Immature natural killer cell (primary cell): ENCODE measurements at places on chromosomes 16 and 17. TPM values are rescaled to one million over a fixed set of nuclear protein-coding genes. Genes with fewer than 3 reads are reported as not detected.
A peak's percentile ranks its signal among the peaks of the same experiment; 100 is the strongest.

- peak overlapping the region; percentile 83 for H3K4me3 ChIP-seq
- DNase-seq, result peak; percentile 83
- peak overlapping the region; percentile 89 for H3K27ac ChIP-seq
These were observed 510.7 kb downstream of the MAF start for GRCh38 chr16:79089735-79090284.

DNA sequence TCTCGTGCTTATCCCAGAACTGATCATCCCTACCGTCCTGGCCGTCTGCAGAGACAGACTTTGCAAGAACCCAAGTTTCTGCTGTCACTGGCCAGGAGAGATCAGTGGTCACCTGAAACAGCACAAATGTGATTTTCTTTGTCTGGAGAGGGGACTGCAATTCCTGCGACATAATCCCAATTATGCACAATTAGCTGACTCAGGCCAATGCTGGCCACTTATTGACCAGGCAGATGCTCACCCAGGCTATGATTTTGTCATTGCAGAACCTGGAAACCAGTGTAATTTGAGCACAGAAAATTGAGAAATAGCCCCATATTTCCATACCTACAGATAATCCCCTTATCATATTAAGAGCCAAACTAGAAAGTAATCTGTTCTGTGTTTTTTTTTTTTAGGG is 34.7 kb downstream of the SALL1 start:
- no peak for DNase-seq
- no peaks in the 10 kb centered on the region for H3K36me3 ChIP-seq
- H3K4me1 ChIP-seq, result no peaks in the 10 kb centered on the region
- H3K4me3 ChIP-seq, result no peak overlapping the region
- peaks cover 16% of the 10 kb centered on the region for H3K27me3 ChIP-seq

- H3K36me3 ChIP-seq, result peaks cover 9% of the 10 kb centered on the region
- no peak for DNase-seq
- peaks cover 7% of the 10 kb centered on the region for H3K27me3 ChIP-seq
These were observed 90.7 kb downstream of the SOCS1 start for GRCh38 chr16:11165349-11165748.

DNA sequence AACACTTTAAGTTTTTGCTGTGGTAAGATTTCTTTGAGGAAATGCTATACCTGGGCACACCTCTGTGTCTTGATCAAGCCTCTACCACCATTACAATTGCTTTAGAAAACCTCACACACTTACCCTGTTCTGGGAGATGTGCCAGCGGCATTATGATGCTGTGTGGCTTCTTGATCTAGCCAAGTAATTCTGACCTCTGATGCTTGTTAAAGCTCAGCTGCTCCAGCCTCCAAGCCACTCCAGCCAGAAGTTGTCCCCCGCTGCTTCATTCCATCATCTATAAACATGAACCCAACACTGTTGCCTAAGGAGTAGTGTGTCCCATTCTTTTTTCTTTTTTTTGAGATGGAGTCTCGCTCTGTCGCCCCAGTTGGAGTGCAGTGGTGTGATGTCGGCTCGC is 60.1 kb downstream of the CYLD start:
- H3K4me3 ChIP-seq, result no peak overlapping the region
- no peaks in the 10 kb centered on the region for H3K27me3 ChIP-seq
- DNase-seq, result no peak
- no peak overlapping the region for H3K27ac ChIP-seq

The ABCA5 gene
- 9.6 TPM for polyA plus RNA-seq

DNA sequence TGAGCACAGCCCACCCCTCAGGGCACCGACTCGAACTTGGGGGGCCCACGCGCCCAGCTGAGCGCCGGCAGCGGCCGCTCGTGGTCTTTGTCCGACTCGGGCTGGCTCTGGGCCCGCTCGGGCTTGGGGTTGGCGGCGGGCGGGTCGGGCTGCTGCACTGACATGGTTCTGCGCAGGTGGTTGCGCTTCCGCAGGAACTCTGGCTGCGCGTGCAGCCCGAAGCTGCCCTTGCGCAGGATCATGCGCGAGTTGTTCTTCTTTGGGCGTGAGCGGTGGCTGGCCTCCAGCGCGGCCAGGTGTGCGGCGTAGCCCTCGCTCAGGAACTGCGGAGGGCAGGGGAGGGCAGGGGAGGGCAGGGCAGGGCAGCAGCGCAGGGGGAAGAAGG is 11.1 kb downstream of the PIMREG start:
- peak; percentile 14 for DNase-seq
- peaks cover 5% of the 10 kb centered on the region for H3K27me3 ChIP-seq
- no peaks in the 10 kb centered on the region for H3K36me3 ChIP-seq

The ARL5C gene
- polyA plus RNA-seq, result not detected

GRCh38 chr17:60134396-60135150 is 15.2 kb upstream of the CA4 start:
- no peak for DNase-seq
- peak overlapping the region; percentile 97 for H3K4me3 ChIP-seq
- H3K27me3 ChIP-seq, result peaks cover 7% of the 10 kb centered on the region
- peaks cover 25% of the 10 kb centered on the region for H3K4me1 ChIP-seq
- H3K27ac ChIP-seq, result no peak overlapping the region

GRCh38 chr16:48903039-48903438 is 293.1 kb upstream of the N4BP1 start:
- no peak overlapping the region for H3K4me3 ChIP-seq
- H3K36me3 ChIP-seq, result no peaks in the 10 kb centered on the region
- no peak for DNase-seq
- H3K4me1 ChIP-seq, result no peaks in the 10 kb centered on the region
- no peaks in the 10 kb centered on the region for H3K27me3 ChIP-seq

GRCh38 chr17:21463779-21464407 is 87.7 kb downstream of the KCNJ12 start:
- peak overlapping the region; percentile 77 for H3K27ac ChIP-seq
- H3K4me1 ChIP-seq, result peaks cover 20% of the 10 kb centered on the region
- peaks cover 2% of the 10 kb centered on the region for H3K27me3 ChIP-seq

The CMTM2 gene
- not detected for polyA plus RNA-seq

DNA sequence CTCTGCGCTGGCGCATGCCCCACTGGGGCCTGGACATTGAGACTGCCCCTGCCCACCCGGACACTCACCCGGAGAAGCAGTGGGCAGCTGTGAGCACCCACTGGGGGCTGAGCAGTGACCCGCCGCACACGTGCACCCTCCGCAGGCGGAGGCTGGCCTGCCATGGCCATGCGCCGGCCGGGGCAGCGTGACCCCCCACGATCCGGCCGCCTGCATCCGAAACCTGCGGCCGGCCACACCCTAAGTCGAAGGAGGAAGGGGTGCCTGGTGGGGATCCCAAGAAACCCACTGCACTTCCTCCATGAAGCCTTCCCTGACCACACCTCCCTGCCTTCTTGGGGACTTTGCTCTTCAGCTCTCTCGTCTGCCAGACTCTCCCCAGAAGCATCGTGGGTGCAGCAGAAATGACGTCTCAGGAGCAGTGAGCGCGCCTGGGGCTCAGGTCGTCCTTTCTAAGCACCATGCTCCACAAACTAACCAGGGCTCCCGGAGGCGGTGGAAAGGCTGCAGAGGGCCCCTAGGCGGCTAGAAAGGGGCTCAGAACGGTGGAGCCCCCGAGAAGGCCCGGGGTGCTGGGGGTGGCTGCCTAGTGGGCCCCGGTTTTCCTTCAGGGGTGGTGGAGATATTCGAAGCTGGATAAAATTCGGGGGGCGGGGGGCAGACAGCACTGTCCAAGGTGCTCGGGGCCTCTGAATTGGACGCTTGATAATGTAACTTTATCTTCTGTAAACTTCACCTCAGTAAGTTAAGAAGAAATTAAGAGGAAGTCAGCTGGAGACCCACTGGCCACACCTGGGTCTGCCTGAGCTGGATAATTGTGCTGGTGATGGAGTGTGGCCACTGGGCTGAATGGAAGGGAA is 1.5 kb downstream of the TPSG1 start:
- DNase-seq, result no peak
- H3K27ac ChIP-seq, result no peak overlapping the region
- H3K27me3 ChIP-seq, result no peaks in the 10 kb centered on the region
- no peaks in the 10 kb centered on the region for H3K36me3 ChIP-seq
- H3K4me3 ChIP-seq, result no peak overlapping the region

DNA sequence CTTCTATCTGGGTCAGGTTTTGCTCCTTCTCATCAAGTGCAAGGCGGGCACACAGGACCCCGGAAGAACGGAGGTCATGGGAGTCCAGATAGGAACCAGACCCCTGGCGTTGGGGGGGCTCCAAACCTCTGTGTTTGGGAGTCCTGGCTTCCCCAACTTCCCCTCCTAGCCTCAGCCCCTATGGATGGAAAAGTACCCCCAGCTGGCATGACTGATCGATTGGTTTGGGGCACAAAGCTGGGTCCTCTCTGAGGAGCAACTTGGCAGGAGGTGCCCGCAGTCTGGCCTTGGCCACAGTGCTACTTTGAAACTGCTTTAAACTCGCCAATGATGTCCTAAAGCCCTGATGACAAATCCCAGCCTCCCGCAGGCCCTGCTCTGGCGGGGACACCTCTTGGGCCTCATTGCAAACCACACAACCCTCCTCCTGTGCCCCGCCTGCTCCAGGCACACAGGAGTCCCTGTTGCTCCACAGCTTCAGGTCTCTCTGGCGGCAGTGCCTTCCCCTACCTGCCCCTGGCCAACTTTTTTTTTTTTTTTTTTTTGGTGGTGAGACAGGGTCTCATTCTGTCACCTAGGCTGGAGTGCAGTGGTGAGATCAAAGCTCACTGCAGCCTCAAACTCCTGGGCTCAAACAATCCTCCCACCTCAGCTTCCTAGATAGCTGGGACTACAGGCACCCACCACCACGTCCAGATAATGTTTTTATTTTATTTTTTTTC is 38.0 kb upstream of the SNN start:
- peaks cover 24% of the 10 kb centered on the region for H3K4me1 ChIP-seq
- DNase-seq, result no peak
- H3K27me3 ChIP-seq, result no peaks in the 10 kb centered on the region
- no peak overlapping the region for H3K27ac ChIP-seq
- no peaks in the 10 kb centered on the region for H3K36me3 ChIP-seq
- H3K4me3 ChIP-seq, result no peak overlapping the region

DNA sequence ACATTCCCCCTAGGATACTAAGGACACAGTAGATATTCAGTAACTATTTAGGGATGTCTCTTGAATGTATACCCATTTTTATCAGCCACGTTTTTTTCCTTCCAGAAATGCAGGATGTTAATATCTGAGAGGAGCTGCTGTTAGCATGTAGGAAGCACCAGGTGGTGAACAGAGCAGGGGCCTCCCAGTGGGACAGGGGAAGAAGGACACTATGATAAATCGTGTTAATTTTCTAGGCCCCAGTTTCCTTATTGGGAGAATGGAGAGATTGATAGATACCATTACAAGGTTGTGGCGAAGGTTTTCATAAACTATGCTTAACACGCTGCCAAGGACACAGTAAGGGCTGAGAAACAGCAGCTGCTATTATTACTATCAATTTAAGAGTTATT is 45.4 kb downstream of the PRSS54 start:
- peak overlapping the region; percentile 85 for H3K4me3 ChIP-seq
- H3K27ac ChIP-seq, result peak overlapping the region; percentile 76
- peaks cover 19% of the 10 kb centered on the region for H3K4me1 ChIP-seq
- peaks cover 10% of the 10 kb centered on the region for H3K27me3 ChIP-seq
- DNase-seq, result no peak
- H3K36me3 ChIP-seq, result no peaks in the 10 kb centered on the region

The ACSM2A gene
- polyA plus RNA-seq, result not detected

The SPSB3 gene
- polyA plus RNA-seq, result 77.6 TPM

DNA sequence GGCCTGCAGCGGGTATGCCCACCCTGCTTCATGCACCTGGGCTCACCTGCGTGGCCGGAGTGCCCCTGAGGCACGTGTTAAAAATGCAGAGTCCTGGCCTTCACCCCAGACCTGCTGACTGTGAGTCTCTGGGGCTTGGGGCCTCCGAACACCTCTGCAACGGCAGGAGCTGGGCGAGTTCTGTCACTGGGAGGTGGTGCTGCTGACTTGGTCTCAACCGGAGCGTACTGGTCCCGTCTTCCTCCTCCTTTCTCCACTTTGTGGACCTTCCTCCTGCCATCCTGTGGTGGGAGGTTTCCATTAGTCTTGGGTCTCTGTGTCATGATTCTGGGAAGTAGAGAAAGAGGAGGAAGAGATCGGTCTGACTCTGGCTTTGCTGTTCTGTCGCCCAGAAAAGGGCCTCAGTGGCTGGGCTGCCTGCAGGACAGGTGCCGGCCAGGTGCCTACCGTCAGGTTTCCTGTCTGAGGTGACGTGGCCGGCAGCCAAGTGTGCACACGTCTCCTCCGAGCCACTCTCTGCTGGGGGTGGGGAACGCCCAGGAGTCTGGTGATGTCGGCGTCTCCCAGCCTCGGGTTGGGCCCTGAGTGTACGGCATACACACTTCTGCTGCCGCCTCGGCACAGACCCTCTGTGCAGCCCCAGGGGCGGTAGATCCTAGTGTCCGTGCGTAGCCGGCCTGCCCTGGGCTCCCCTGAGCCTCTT is 6.9 kb downstream of the TSC2 start:
- no peak overlapping the region for H3K27ac ChIP-seq
- no peak for DNase-seq
- peaks cover 11% of the 10 kb centered on the region for H3K36me3 ChIP-seq
- H3K4me1 ChIP-seq, result peaks cover 2% of the 10 kb centered on the region

GRCh38 chr17:66431910-66432309 is 129.5 kb downstream of the PRKCA start:
- no peaks in the 10 kb centered on the region for H3K4me1 ChIP-seq
- H3K4me3 ChIP-seq, result no peak overlapping the region
- H3K36me3 ChIP-seq, result no peaks in the 10 kb centered on the region
- no peaks in the 10 kb centered on the region for H3K27me3 ChIP-seq
- DNase-seq, result no peak
